ENCODE measurements at places on chromosomes 4 and X.

DNA sequence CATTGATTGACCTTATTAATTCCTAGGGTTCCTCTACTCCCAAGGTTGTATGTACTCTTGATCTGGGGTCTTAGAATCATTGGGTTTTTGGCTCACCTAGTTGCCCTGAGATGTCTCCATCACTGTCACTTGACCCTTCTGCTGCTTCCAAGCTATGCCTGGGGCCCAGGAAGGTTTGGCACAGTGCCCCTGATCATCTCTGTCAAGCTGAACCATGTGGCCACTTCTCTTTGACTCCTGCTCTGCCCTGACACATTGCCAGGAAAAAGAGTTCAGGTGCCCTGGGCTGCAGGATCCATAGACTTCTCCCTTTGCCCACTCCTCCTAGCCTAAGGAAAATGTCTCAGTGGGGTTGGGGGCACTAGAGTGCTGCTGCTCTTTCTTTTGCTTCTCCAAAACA is 3.9 kb upstream of the CHST7 start:
- no peak for DNase-seq

GRCh38 chr4:135408109-135408508 is 1206.5 kb upstream of the PABPC4L start:
- no peak for DNase-seq

DNA sequence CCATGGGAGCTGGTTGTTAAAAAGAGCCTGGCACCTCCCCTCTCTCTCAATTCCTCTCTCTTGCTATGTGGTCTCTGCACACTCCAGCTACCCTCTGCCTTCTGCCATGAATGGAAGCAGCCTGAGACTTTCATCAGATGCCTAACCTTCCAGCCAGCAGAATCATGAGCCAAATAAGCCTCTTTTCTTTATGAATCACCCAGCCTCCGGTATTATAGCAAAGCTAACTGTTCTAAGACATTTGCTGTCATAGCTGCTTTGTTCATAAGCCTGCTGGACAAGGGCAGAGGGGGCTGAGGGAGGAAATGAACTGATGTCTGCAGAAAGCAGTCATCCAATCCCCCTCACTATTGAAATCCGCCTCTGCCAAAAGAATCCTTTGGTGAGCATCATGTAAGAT is 196.7 kb downstream of the ZNF330 start:
- DNase-seq, result no peak

- DNase-seq, result no peak
Observed at GRCh38 chr4:83320548-83320947, 14.1 kb downstream of the HPSE start.

DNA sequence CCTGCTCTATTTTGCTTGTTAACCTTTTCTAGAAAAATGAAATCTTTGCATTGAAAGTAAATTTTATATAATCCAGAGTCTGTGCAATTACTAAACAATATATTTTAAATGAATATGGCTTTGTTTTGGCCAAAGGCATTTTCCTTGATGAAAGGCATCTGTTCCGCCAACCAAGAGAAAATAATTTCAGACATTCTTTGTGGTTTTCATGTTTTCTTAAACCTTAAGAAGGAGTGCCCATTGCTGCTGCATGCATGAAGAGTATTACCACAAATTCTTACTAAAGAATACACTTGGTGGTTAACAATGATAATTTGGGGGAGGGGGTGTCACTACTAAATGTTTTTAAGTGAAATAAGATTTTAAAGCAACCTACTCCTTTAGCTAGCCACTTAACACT is 2.7 kb upstream of the PDGFC start:
- DNase-seq, result no peak

GRCh38 chrX:13364230-13364857 is 44.5 kb upstream of the ATXN3L start:
- DNase-seq, result no peak

DNA sequence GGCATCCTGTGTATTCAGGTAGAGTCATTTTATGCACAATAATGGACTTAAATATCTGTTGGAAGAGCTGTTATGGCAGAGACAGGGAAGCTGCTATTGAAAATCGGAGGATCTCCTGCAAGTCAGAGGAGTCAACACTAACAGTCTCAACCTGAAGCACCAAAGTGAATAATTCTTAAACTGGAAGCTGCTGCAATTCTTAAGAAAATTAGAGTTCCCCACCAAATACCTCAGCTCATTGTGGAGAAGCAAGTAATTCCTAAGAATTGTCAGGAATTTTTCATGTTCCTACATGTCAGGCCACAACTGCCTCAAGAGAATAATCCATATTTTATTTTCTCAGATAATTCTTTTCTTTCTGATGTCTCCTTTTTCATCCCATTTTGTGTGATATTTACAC is 892.6 kb upstream of the LCORL start:
- no peak for DNase-seq

GRCh38 chr4:57374866-57375595 is 264.8 kb upstream of the IGFBP7 start:
- no peak for DNase-seq

DNA sequence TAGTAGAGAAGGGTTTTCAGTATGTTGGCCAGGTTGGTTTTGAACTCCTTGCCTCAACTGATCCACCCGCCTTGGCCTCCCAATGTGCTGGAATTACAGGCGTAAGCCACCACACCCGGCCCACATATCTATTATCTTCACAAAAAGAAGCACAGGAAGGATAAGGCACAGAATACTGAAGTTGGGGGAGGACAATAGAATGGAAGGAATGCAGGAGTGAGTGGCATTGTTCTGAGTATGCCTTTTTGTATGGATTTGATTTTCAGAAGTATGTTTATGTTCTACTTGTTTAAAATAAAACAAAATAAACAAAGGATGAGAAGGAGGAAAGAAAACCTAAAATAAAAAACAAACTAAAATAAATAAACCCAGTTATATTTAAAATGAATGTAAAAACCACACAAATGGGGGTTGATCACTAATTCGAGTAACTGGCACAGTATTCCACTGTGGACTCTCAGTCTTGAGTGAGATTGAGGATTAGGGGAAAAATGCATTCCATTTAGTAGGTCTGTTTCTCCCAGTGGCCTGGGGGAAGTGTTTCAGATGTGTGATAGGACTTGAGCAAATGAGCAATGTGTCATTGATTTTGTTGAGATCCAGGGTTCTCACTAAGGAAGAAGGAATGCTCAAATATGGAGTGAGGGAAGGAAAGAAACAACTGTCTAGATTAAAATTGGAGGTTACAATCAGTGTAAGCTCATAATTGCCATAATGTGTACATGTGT is 109.0 kb upstream of the C1QTNF7 start:
- DNase-seq, result no peak

GRCh38 chr4:54475546-54475945 is 182.2 kb upstream of the KIT start:
- no peak for DNase-seq

- no peak for DNase-seq
Observed at GRCh38 chrX:150504397-150505182, 63.8 kb upstream of the MTM1 start.

DNA sequence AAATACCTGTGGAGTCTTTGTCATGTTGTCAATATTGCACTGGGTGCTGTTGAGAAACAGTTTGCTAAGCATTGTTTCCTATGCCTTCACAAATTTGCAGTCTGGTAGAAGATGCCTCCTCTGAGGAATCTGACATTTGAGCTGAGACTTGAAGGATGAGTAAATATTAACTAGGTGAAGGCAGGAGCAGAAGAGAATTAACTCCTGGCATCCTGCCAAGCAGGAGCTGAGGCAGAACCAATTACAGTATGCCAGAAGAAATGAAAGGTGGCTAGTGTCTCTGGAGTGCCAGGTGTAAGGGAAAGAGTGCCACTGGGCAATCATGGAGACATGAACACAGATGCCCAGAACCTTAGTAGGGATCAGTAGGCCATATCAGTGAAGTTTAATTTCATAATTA is 1778.2 kb upstream of the PCDH10 start:
- peak; percentile 16 for DNase-seq

DNA sequence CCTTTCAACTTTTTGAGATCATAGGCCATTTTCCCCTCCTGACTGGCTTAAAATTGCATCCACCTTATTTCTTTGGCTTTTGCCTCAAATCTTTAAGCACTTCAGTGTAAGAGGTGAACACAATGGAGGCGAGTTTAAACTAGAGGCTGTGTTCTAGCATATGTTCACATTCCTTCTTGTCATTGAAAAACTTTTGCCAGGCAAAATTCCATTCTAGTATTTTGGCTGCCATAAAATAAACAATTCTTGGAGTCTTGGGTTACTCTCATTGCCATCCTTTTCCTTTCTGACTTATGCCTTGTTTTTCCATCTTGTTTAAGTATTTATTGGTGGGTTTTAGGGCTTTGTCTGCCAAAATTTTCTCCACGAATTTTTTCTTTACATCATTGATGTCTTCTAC is 137.3 kb upstream of the ANXA10 start:
- no peak for DNase-seq

DNA sequence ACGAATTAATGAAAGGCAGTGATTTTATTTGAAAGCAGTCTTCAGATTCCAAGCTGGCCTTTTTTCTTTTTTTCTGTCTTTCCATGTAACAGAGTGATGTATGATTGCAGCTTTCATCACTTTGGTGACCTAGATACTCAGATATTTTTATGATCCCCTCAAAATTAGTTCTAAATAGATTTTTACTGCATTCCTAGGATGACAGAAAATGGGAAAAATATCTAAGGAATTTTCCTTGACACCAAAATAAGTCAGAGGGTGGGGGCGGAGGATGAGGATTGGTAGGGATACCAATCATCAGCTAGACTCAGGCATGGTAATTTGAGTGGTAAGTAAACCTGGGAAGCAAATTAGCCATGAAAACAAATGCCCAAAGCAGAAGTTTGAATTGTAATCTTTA is 11.9 kb upstream of the HMGB2 start:
- DNase-seq, result no peak

- no peak for DNase-seq
Observed at GRCh38 chr4:117996891-117997290, 37.4 kb upstream of the NDST3 start.

DNA sequence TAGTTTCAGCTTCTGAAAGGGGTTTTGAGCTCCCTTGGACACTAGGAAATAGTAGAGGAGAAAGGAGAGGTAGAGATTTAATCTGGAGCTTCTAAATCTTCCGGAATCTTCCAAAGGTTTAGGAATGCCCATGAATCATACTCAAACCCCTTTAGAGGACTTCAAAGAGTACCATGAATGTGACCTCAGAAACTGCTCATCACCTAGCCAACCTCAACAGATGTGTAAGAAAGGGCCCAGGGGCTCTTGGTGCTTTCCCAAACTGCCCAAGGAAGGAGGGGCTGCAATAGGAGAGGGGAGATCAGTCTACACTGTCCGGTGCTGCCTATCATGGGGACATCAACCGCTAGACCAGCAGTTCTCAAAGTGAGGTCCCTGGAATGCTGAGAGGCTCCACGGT is 109.1 kb downstream of the RBM47 start:
- no peak for DNase-seq

DNA sequence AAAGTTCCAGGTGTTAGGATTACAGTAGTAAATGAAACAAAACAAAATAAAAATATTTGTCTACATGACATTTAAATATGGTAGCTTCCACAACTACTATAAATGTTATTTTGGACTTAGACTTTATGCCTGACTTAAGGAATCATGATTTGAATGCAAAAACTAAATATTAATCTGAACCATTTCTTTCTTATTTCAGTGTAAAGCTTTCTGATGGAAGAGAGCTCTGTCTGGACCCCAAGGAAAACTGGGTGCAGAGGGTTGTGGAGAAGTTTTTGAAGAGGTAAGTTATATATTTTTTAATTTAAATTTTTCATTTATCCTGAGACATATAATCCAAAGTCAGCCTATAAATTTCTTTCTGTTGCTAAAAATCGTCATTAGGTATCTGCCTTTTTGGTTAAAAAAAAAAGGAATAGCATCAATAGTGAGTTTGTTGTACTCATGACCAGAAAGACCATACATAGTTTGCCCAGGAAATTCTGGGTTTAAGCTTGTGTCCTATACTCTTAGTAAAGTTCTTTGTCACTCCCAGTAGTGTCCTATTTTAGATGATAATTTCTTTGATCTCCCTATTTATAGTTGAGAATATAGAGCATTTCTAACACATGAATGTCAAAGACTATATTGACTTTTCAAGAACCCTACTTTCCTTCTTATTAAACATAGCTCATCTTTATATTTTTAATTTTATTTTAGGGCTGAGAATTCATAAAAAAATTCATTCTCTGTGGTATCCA is 1.6 kb downstream of the CXCL8 start:
- no peak for DNase-seq

DNA sequence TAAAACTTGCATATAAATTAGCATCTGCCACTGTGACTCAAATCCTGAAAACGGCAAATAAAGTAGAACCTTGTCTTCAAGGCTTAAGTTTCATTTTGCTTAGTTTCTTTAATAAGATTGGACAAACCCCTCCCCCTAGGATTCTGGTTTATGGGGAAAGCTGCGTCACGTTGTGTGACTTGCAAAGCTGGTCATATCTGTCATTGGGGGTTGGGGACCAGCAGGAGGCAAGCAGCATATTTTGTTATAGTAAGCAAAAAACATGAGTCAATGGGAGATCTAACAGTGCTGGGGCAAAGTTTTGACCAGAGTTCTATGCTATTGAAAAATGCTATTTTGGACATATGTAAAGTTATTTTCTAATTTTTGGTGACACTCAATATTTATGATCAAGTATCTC is 407.3 kb downstream of the PCDH18 start:
- no peak for DNase-seq

DNA sequence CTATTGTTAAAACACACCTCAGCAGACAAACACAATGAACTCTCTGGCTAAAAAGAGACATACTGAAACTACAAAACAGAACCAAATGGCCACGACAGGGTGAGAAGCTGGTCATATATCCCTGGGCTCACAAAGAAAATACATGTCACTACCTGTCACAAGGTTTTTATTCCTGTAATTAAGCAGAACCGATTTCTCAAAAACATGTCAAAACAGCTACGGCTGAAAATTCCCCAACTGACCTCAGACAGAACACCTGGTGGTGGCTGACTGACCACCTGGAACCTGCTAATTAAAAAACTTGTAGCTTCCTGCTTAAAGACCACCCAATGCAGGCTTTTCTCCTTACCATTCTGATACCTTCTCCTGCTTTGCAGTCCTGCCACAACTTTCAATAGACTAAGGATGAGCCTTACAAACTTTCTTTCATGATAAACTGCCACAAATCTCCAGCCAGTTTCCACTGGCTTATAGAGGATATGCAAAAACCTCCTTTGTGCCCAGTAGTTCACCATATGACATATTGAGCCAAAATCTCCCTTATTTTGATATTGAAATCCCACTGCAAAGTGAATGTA is 571.9 kb downstream of the SPOCK3 start:
- DNase-seq, result no peak

GRCh38 chr4:127506283-127506682 is 126.5 kb upstream of the INTU start:
- DNase-seq, result no peak

GRCh38 chr4:82823062-82823461 is 24.5 kb upstream of the SCD5 start:
- no peak for DNase-seq

DNA sequence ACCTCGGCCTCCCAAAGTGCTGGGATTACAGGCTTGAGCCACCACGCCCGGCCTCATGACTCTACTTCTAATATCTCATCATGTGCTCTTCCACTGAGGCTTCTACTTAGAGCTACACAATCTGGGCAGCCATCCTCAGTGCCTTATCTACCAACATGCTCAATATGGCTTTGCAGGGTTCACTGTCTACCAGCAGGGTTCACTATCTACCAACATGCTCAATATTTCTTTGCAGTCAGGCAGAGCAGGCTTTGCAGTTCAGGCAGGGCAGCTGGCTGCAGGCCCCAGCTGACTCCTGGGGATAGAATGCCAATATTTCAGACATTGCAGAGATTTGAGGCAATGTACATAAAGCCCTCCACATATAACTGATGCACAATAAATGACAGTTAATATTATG is 47.5 kb downstream of the PKD2 start:
- DNase-seq, result no peak

GRCh38 chr4:174989791-174990190 is 71.6 kb downstream of the ADAM29 start:
- no peak for DNase-seq

Data from NCI-H1417 treated with DMSO at 0.1 percent for 48 hours (cell line).